Epithelial cell of umbilical artery (primary cell): ENCODE measurements at places on chromosomes 5 and 9. TPM values are rescaled to one million over a fixed set of nuclear protein-coding genes. Genes with fewer than 3 reads are reported as not detected.

TMEM174 gene
- not detected in 2 replicates for total RNA-seq

AQP3 gene
- total RNA-seq: under 0.01 and 0.61 TPM in 2 replicates

SGCD gene
- under 0.01 TPM in 2 replicates for total RNA-seq

RNF183 gene
- not detected in 2 replicates for total RNA-seq

SPATA31D4 gene
- total RNA-seq: not detected in 2 replicates

KLHL3 gene
- 5.5 and 9.1 TPM in 2 replicates for total RNA-seq

PCDHB6 gene
- not detected in 2 replicates for total RNA-seq

SOX30 gene
- total RNA-seq: not detected in 2 replicates

GGTA1 gene
- total RNA-seq: 0.32 TPM in 1 of 2 replicates, not detected in the other

SLC46A2 gene
- not detected in 2 replicates for total RNA-seq

SPINK13 gene
- total RNA-seq: not detected in 2 replicates

RELL2 gene
- 3.9 and 4.3 TPM in 2 replicates for total RNA-seq

PCDHGB3 gene
- total RNA-seq: 0.46 and 1.3 TPM in 2 replicates

CYSRT1 gene
- 0.32 TPM in 1 of 2 replicates, not detected in the other for total RNA-seq

IL31RA gene
- total RNA-seq: 0.15 and 0.97 TPM in 2 replicates

NUTM2F gene
- not detected in 2 replicates for total RNA-seq

SAPCD2 gene
- 15.3 and 19.3 TPM in 2 replicates for total RNA-seq

ELAVL2 gene
- total RNA-seq: 0.32 TPM in 1 of 2 replicates, not detected in the other

SLC6A3 gene
- total RNA-seq: under 0.01 TPM in 1 of 2 replicates, not detected in the other

CDC14B gene
- total RNA-seq: 1.6 and 2.4 TPM in 2 replicates

OR13C9 gene
- not detected in 2 replicates for total RNA-seq

LCN15 gene
- not detected in 2 replicates for total RNA-seq

SLC6A19 gene
- not detected in 2 replicates for total RNA-seq

CDC25C gene
- total RNA-seq: 9.0 and 9.4 TPM in 2 replicates

PCDHB13 gene
- 0.15 and 0.65 TPM in 2 replicates for total RNA-seq

SUSD3 gene
- total RNA-seq: not detected in 2 replicates

GMCL2 gene
- not detected in 2 replicates for total RNA-seq

PKD2L2 gene
- not detected in 2 replicates for total RNA-seq

TPPP gene
- total RNA-seq: under 0.01 and 0.15 TPM in 2 replicates

CA9 gene
- 0.15 TPM in 1 of 2 replicates, not detected in the other for total RNA-seq

COL5A1 gene
- 57.4 and 88.4 TPM in 2 replicates for total RNA-seq

ZNF354C gene
- 5.5 and 7.9 TPM in 2 replicates for total RNA-seq

PRR16 gene
- 0.32 and 1.2 TPM in 2 replicates for total RNA-seq

GALNT12 gene
- total RNA-seq: 0.65 and 0.91 TPM in 2 replicates

SMC5 gene
- total RNA-seq: 19.8 and 23.9 TPM in 2 replicates

ZDHHC11B gene
- not detected in 2 replicates for total RNA-seq

C7 gene
- total RNA-seq: 0.32 and 0.61 TPM in 2 replicates

GFPT2 gene
- total RNA-seq: 12.3 and 20.1 TPM in 2 replicates

PCDHA5 gene
- total RNA-seq: not detected in 2 replicates
